IPS DF 6.9 (cell line): ENCODE measurements at places on chromosomes 2 and 18.

GRCh38 chr2:166882851-166883250, 5.4 kb upstream of the XIRP2 start:
- H3K27ac ChIP-seq = no peak overlapping the region
- H3K4me1 ChIP-seq = no peaks in the 10 kb centered on the region
- no peak for DNase-seq
- no peaks in the 10 kb centered on the region for H3K27me3 ChIP-seq
- H3K36me3 ChIP-seq = no peaks in the 10 kb centered on the region
- no peak overlapping the region for H3K4me3 ChIP-seq

GRCh38 chr18:8368512-8369217, 240.6 kb upstream of the RAB12 start:
- 0 out of 2 replicates have a peak, but pooled peaks cover 2% of the 10 kb centered on the region for H3K4me1 ChIP-seq
- H3K4me3 ChIP-seq = no peak overlapping the region
- no peak overlapping the region for H3K27ac ChIP-seq
- no peaks in the 10 kb centered on the region for H3K27me3 ChIP-seq
- no peaks in the 10 kb centered on the region for H3K36me3 ChIP-seq

GRCh38 chr2:47009253-47009767, 93.7 kb upstream of the MCFD2 start:
- no peak overlapping the region for H3K27ac ChIP-seq
- no peaks in the 10 kb centered on the region for H3K27me3 ChIP-seq
- no peak overlapping the region for H3K4me3 ChIP-seq
- 0 out of 2 replicates have a peak, but pooled peaks cover 4% of the 10 kb centered on the region for H3K36me3 ChIP-seq
- H3K4me1 ChIP-seq = peaks cover 4% of the 10 kb centered on the region; the same call in 1 of the 2 replicates

DNA sequence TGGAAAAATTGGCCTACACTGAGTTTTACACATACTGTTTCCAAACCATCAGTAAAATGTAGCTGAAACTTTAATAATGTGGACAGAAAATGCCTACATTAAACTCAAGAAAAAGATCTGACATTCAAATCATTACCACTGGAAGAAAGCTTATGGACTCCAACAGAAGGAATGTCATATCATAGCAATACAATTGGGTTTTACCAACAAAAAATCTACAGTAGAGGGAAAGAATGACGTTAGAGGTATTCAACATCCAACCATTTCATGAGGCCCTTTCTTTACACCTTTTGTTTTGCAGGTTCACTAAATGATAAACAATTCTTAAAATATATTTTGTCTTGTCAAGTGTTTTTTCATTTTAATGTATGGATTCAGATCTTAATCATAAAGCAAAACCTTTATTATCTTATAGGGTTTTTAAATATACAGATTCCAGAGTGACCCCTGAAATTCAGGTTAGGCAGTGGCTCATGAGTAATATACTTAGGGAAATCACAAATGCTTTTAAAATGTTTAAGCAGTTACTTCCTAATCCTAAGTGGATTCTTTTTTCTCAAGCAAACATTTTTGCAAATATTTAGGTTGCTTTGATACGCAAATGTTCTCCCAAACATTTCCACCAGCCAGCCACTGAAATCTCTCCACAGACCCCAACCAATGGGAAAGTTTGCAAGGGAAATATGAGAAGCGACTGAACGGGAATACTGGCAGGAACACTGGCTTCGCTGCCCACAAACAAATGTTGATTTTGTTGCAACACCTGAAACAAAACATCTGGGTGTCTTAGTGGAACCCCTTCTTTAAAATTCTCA, 168.7 kb downstream of the TCF4 start:
- no peak for DNase-seq
- no peak overlapping the region for H3K27ac ChIP-seq
- no peaks in the 10 kb centered on the region for H3K27me3 ChIP-seq
- no peaks in the 10 kb centered on the region for H3K36me3 ChIP-seq
- H3K4me3 ChIP-seq = no peak overlapping the region

- H3K4me1 ChIP-seq = no peaks in the 10 kb centered on the region
- no peak overlapping the region for H3K27ac ChIP-seq
- H3K36me3 ChIP-seq = no peaks in the 10 kb centered on the region
- no peaks in the 10 kb centered on the region for H3K27me3 ChIP-seq
Measured at GRCh38 chr2:226584518-226585055, 215.0 kb downstream of the IRS1 start.
